Eye (tissue), 1 donor: ENCODE measurements at places on chromosomes 13 and 19.

- no peak for DNase-seq
Observed at GRCh38 chr13:75521956-75522355, 15.7 kb downstream of the COMMD6 start.

DNA sequence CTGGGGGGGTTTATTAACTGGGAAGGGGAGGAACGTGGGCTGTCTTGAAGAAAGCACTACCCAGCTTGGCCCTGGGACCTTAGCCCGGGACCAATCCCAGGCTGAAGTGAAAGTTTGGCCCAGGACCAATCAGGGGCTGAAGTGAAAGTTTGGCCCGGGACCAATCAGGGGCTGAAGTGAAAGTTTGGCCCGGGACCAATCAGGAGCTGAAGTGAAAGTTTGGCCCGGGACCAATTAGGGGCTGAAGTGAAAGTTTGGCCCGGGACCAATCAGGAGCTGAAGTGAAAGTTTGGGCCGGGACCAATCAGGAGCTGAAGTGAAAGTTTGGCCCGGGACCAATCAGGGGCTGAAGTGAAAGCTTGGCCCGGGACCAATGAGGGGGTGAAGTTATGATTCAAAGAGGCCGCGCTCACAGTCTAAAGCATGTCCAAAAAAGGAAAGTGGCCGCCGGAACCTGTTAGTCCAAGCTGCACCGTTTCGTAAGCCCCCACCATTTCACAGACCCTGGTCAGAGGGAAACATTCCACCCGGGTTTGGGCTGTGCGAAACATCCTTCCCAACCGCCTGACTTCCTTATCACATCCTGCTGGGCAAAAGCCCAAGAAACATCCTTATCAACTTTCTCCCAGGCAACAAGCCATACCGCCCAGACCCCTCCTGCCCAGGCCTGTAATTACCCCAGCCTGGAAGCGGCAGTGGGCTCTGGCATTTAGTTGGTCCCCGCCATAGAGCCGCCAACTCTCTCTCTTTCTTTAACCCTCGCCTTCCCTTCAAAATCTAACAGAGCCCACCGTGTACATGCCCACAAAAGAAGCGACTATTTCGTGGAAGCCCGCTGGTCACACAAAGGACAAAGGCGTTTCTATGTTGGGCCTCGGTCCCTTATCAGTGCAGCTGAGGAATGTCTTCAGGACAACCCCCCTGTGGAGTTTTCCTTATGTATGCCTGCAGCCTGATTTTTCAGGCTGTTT, 1.1 kb downstream of the ZNF850 start:
- peak; percentile 78 for DNase-seq

GRCh38 chr13:56850852-56851251, 289.9 kb upstream of the PRR20A start:
- no peak for DNase-seq

- DNase-seq: no peak
Observed at GRCh38 chr19:28475525-28475924, 737.4 kb downstream of the UQCRFS1 start.
